H9 (cell line): ENCODE measurements at places on chromosomes 7 and 10.

DNA sequence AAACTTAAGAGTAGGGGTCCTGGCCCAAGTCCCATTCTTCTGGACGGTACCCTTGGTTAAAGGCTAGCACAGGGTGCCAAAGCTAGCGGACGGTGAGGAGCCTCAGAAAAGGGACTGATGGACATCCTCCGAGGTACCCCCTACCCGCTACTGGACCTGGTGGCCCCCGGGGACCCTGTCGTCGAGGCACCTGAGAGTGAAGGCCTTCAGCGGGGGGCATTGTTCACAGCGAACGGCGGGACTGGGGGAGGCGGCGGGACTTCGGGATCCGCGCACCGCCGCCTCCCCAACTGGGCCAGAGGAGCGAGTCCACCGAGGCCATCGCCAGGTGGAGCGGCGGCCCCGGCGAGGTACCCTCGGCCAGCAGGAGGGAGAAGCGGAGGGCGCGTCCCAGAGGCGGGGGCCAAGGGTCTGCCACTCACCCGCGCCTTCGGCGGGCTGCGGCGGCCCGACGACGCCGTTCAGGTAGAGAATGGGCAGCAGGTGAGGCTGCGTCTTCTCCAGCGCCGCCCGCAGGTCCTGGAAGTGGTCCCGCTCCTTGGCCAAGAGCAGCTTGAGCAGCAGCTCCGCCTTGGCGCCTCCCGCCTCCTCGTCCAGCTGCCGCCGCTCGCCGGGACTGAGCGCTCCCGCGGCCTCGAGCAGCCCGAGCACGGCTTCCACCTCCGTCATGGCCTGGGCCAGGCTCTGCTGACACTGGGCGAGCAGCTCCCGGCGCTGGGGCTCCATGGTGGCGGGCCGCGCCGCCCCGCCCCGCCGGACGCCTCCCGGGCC is 575 bp downstream of the DLG5 start:
- DNase-seq, result peak; percentile 68

DNA sequence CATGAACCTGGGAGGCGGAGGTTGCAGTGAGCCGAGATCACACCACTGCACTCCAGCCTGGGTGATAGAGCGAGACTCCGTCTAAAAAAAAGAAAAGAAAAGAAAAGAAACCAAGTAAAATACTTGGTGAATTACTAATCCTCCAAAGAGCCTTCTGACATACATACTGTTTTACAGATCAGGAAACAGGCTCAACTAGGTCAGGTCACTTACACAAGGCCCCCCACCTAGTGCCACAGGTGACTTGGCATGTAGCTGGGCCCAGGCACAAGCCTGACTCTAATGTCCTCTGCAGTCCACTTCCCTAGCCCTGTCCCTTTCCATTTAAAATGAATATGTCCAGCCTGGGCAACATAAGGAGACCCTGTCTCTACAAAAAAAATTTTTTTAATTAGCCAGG is 157.0 kb downstream of the TPST1 start:
- DNase-seq, result no peak

DNA sequence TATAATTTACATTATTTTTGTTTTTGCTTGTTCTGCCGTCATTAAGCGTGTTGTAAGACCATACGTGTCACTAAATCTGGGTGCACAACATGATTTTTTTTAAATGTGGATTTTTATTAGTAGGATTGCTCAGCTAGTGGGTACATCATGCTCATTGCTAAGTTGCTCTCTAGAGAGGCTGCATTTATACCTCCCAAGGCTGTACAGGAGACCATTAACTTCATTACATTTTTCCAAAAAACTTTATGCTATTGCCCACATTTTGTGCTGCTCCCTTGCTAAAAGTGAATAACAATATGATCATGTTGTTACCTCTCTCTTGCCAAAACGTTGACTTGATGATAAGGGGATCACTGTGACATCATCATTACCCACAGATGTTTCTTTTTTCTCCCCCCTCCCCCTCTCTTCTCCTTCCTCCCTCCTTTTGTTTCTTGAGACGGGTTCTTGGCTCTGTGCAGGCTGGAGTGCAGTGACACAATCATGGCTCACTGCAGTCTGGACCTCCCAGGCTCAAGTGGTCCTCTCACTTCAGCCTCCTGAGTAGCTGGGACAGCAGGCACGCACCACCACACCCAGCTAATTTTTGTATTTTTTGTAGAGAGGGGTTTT is 65.1 kb downstream of the BMPR1A start:
- DNase-seq, result no peak

DNA sequence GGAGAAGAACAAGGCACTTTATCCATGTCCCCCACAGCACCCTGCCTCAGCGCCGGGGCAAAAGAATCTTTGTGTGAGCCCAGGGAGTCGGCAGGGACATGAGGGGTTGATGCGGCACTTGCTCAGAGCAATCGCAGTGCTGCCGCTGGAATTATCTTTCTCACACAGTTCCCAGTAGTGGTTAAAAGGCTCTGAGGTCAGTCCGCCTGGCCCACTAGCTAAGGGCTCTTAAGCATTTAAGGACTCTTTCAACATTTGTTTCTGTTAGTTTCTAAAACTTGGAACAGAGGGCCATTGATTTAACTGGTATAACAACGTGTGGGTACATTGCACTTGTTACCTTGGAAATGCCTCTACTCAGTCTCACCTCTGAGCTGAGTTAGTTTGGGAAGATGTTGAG is 208.0 kb upstream of the C7orf33 start:
- no peak for DNase-seq

- DNase-seq, result peak; percentile 72
Measured at GRCh38 chr7:82559193-82559805, 115.7 kb upstream of the CACNA2D1 start.

DNA sequence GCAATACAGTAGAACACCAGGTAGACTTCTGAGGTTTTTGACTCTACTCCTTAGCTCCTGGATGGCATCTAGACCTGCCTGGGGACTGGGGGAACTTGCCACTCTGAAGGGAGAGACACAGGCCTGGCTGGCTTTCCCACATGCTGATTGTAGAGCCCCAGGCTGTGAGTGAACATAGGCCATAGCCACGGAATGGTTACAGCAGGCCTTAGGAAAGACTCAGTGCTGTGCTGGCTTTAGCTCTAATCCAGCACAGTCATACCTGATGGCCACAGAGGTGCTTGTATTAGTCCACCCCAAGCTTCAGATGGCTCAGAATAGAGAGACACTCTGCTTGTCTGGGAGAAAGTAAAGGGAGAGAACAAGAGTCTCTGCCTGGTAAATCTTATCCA is 35.0 kb upstream of the ARHGAP12 start:
- no peak for DNase-seq

- DNase-seq, result no peak
Measured at GRCh38 chr10:36681751-36682632, 443.4 kb upstream of the ANKRD30A start.

GRCh38 chr10:89923661-89924060 is 222.3 kb downstream of the KIF20B start:
- no peak for DNase-seq

- DNase-seq, result no peak
Measured at GRCh38 chr7:14579971-14580370, 322.6 kb downstream of the DGKB start.

DNA sequence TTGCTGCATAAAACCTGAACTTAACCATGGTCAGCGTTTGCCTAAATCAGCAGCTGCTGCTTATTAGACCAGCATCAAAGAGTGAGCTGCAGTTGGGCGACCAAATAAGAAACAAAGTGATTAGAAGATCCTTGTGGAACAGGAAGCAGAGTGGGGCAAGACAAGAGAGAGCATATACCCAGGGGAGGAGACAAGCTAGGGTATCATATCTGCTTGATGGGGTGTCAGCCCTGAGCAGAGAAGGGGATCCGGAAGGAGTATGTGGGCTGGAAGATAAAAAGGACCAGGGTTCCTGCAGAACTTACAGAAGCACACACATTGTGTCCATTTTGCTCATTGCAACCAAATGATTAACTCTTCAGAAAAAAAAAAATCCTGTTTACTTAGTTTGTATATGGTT is 213.6 kb downstream of the CELF2 start:
- no peak for DNase-seq

DNA sequence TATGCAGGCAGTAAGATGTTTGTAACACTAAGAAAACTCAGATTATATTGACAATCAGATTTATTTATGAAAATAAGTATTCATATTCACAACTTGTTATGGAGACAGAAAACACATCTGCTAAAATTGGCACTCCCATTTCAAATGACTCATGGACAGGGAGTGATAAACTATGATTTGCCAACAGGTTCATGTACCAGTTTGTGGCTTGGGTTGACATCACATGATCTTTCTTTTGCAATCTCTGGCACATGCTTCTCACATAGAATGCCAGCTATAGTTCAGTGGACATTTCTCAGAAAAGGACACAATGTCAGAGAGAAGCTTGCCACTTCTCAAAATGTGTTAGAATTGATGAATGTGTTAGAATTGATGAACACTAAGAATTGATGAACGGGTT is 663.2 kb upstream of the ANKRD30A start:
- DNase-seq, result no peak

DNA sequence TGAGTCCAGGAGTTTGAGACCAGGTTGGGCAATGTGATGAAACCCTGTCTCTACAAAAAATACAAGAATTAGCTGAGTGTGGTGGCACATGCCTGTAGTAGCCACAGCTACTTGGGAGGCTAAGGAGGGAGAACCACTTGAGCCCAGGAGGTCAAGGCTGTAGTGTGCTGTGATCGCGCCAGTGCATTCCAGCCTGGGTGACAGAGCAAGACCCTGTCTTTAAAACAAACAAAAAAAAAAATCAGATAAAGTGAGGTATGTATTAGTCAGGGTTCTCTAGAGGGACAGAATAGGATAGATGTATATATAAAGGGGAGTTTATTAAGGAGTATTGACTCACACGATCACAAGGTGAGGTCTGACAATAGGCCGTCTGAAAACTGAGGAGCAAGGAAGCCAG is 101.5 kb upstream of the GPR26 start:
- DNase-seq, result no peak

DNA sequence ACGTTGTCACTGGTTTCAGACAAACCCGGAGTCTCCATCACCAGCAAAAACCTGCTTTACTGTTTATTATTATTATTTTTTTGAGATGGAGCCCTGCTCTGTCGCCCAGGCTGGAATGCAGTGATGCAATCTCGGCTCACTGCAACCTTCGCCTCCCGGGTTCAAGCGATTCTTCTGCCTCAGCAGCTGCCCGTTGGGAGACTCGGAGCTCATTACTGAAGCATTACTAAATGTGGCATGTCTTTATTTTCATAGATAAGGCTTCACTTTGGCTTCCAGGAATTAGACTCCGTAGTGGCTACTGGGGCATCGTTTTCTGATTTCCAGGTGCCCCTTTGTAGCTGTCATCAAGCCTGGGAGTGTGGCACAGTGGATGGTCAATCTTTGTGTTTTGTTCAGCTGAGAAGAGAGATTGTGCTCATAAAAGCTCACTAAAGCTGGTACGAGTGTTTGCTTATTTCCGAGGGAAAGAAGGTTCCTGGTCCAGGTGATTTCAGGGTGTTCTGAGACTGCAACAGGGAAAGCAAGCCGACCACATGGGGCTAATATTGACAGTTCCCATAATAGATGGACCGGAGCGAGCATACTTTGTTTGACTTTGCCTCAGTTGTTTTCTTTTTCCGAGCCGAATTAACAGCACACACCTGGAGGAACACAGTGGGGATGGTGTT is 163.1 kb downstream of the CAMK1D start:
- DNase-seq, result no peak

- DNase-seq, result no peak
Measured at GRCh38 chr10:6123532-6123931, 34.7 kb downstream of the RBM17 start.

GRCh38 chr10:68752711-68753350 is 31.8 kb downstream of the CCAR1 start:
- no peak for DNase-seq

GRCh38 chr7:99473315-99473596 is 566 bp downstream of the ZNF789 start:
- DNase-seq, result no peak

- no peak for DNase-seq
Measured at GRCh38 chr10:79316671-79317431, 30.4 kb upstream of the PPIF start.

DNA sequence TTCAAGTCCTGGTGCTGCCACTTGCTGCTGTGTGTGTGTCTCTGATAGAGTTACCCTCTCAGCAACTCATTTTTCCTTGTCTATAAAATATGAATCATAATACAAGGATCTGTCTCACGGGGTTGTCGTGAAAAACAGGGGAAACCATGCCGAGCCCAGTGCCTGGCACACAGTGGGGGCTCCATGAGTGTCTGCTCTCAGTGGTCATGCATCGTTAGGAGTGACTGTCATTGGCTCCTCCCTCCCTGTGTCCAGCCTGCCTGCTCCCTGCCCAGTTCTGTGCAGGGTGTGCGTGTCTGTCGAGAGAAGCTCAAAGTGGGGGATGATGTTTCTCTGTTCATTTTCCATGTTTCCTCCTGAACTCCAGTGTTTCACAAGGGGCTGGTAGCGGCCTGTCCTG is 83.6 kb upstream of the LRRC4 start:
- DNase-seq, result no peak

- no peak for DNase-seq
Measured at GRCh38 chr7:152979376-152979775, 219.8 kb downstream of the ACTR3B start.
